ENCODE measurements at places on chromosomes 4 and X. TPM values are rescaled to one million over a fixed set of nuclear protein-coding genes. Genes with fewer than 3 reads are reported as not detected.

- no peak overlapping the region for H3K4me3 ChIP-seq
- DNase-seq, result no peak
- no peaks in the 10 kb centered on the region for H3K4me1 ChIP-seq
- no peak overlapping the region for H3K27ac ChIP-seq
Observed at GRCh38 chrX:49147936-49148335, 14.6 kb upstream of the MAGIX start.

DNA sequence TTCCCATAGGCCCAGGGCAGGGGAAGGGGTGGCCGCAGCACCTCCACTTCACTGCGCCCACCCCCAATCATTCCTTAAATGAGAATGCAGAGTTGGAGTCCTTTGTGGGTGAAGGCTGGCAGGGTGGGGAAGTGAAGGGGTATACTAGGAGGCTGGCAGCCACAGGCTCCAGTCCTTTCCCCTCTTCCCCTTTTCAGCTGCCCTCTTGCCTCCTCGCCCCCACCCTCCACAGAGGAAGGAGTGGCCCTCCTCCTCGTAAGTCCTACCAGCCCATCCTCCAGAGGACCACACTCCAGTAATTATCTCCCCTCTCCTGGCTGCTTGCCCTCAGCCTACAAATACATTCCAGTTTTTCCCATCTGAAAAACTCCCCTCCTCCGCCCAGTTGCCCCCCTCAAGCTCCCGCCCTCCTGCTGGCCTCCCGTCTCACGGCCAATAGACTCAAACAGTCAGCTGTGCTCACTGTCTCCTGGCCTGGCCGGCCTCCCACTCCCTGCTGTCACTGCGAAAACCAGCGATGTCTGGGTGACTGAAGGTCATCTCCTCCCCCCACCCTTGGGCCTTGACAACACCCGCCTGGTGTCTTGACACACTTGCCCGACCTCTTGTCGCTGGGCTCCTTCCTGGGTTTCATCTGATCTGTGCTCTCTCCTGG is 38.8 kb downstream of the EFNB1 start:
- H3K4me1 ChIP-seq, result no peaks in the 10 kb centered on the region
- no peaks in the 10 kb centered on the region for H3K36me3 ChIP-seq
- H3K27me3 ChIP-seq, result peaks cover 3% of the 10 kb centered on the region

- no peak for DNase-seq
- peak overlapping the region; percentile 65 for H3K27ac ChIP-seq
- peaks cover 6% of the 10 kb centered on the region for H3K4me1 ChIP-seq
- peaks cover 13% of the 10 kb centered on the region for H3K27me3 ChIP-seq
Observed at GRCh38 chr4:4853371-4853823, 6.1 kb upstream of the MSX1 start.

DNA sequence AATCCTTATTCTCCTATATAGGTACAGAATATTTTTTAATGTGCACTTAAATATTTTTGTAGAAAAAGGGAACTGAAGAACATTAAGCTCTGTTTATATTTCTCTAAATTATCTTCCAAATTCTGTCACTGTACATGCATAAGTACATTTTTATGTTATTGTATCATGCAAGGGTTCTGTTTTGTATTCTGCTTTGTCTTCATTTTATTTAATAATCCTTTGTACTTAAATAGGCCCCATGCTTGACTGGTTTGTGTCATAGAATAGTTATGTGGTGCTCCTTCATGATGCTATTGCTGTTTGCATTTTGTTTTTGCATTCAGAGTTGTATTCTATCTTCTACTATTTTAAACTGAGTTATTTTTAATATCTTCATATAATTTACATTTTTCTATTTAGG is 111.9 kb upstream of the EDNRA start:
- no peak overlapping the region for H3K4me3 ChIP-seq
- no peaks in the 10 kb centered on the region for H3K4me1 ChIP-seq
- H3K27ac ChIP-seq, result no peak overlapping the region
- no peak for DNase-seq
- H3K36me3 ChIP-seq, result no peaks in the 10 kb centered on the region

DNA sequence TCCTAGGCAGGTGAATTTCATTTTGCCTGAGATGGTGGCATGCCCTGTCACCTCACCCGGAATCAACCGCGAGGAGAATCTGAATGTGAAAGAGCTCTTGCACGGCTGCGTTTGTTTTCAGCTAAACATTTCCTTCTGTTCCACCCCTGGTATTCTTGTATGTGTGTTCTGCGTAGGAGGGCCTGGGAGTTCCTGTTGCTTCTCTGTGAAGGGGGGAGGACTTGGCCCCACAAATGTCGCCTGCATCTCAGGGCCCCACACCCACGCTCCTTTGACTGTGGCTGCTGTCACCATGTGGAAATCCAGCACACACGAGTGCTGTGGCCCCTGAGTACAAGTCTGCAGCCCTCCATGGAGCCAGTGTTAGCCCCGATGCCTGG is 45.8 kb upstream of the CLCN4 start:
- peak overlapping the region; percentile 10 for H3K27ac ChIP-seq
- H3K4me1 ChIP-seq, result peaks cover 5% of the 10 kb centered on the region
- no peaks in the 10 kb centered on the region for H3K27me3 ChIP-seq

DNA sequence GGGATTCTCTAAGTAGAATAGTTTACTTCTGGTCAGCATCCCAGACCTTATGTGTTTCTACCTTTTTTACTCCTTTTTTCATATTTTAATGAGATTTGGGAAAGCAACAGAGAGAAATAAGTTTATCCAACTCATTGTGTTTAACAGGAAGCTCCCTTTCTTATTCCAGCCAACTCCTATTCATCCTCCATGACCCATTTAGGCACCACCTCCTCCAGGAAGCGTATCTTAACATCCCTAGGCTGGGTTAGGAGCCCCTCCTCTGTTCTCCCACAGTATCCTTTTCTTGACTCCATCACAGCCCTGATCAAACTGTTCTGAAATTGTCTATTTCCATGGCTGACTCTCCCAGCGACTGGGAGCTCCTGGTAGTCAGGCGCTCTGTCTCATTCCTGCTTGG is 18.8 kb upstream of the IQSEC2 start:
- H3K4me3 ChIP-seq, result no peak overlapping the region
- no peak for DNase-seq
- no peaks in the 10 kb centered on the region for H3K36me3 ChIP-seq
- H3K27me3 ChIP-seq, result no peaks in the 10 kb centered on the region
- no peak overlapping the region for H3K27ac ChIP-seq

The PTPN13 gene
- total RNA-seq, result 55.2 TPM

GRCh38 chrX:153547195-153547594 is 29.8 kb downstream of the ATP2B3 start:
- no peaks in the 10 kb centered on the region for H3K4me1 ChIP-seq
- H3K27me3 ChIP-seq, result no peaks in the 10 kb centered on the region

DNA sequence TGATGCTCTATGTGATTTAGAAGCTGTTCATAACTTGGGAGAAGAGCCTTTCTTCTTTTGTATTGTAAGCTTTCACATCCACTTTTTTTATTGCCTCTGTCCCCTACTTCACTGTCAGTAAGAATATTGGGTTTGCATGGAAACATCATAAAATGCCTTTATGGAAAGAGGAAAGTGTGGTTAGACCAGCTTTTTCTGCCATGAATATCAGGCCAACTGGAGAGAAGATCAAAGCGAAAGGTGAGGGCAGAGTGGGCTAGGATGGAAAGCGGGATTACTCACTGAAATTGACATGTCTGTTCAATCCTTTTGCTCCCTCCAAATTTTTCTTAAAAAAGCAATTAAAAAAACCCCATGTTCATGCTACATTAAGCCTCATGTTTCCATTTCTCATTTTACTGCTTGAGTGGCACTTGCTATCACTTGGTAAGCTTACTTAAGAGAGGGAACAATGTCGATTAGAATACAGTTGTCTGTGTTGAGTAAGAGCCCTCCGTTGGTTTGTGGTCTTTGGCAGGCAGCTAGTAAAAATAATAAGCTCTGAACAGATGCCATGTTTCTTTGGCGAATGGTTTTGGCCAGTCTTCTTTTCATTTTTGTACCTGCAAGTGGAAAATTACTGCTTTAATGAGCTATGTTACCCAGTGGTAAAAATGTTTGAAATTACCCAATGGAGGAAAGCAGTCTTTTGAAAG is 35.9 kb downstream of the SUPT20HL1 start:
- H3K4me1 ChIP-seq, result no peaks in the 10 kb centered on the region
- peak; percentile 39 for DNase-seq
- no peak overlapping the region for H3K27ac ChIP-seq
- no peaks in the 10 kb centered on the region for H3K36me3 ChIP-seq
- H3K4me3 ChIP-seq, result no peak overlapping the region

GRCh38 chrX:7689791-7690412 is 153.1 kb upstream of the VCX start:
- no peaks in the 10 kb centered on the region for H3K27me3 ChIP-seq
- H3K36me3 ChIP-seq, result no peaks in the 10 kb centered on the region
- H3K4me3 ChIP-seq, result no peak overlapping the region
- H3K4me1 ChIP-seq, result no peaks in the 10 kb centered on the region
- H3K27ac ChIP-seq, result no peak overlapping the region
- no peak for DNase-seq

GRCh38 chr4:22678940-22679854 is 13.5 kb upstream of the GBA3 start:
- no peak overlapping the region for H3K4me3 ChIP-seq
- H3K27me3 ChIP-seq, result no peaks in the 10 kb centered on the region
- DNase-seq, result peak; percentile 31
- no peaks in the 10 kb centered on the region for H3K4me1 ChIP-seq

The SPANXN4 gene
- not detected for total RNA-seq

- H3K4me1 ChIP-seq, result no peaks in the 10 kb centered on the region
- H3K4me3 ChIP-seq, result no peak overlapping the region
- H3K27me3 ChIP-seq, result no peaks in the 10 kb centered on the region
- H3K36me3 ChIP-seq, result no peaks in the 10 kb centered on the region
Observed at GRCh38 chr4:158610790-158611189, 60.9 kb downstream of the C4orf46 start.

The DNAJB14 gene
- total RNA-seq, result 30.0 TPM

DNA sequence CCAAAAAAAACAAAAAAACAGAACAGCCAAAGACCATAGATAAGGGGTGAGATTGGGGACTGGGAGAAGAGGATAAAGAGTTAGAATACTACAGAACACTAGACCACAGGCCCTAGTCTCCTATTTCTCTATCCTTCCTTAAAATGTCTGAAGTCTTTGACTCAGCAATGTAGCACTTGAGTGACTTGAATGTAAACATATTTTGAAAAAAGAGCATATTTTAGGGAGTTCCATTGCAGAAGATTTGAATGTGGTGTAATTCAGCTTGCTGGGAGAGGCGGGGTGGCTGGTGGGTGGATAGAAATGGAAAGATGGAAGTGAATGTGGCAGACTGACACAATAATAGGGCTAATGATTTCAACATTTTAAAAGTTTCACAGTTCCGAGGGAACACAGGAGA is 144.9 kb downstream of the CHIC2 start:
- H3K36me3 ChIP-seq, result no peaks in the 10 kb centered on the region
- H3K4me1 ChIP-seq, result peaks cover 16% of the 10 kb centered on the region
- no peak overlapping the region for H3K27ac ChIP-seq
- no peak for DNase-seq
- no peaks in the 10 kb centered on the region for H3K27me3 ChIP-seq

DNA sequence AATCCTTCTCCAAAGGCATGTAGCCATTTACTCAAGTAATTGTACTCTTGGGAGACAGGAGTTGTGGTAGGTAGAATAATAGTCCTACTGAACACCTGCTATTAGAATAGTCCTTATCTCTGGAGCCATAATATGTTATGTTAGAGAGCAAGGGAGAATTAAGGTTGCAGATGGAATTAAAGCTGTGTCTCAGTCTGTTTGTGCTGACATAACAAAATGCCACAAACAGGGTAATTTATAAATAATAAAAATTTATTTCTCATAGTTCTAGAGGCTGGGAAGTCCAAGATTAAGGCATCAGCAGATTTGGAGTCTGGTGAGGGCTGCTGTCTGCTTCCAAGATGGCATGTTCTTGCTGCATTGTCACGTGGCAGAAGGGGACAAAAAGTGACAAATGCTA is 24.2 kb upstream of the FRAS1 start:
- no peaks in the 10 kb centered on the region for H3K27me3 ChIP-seq
- H3K4me1 ChIP-seq, result no peaks in the 10 kb centered on the region
- no peak for DNase-seq
- no peak overlapping the region for H3K27ac ChIP-seq
- no peaks in the 10 kb centered on the region for H3K36me3 ChIP-seq
- no peak overlapping the region for H3K4me3 ChIP-seq

The JADE3 gene
- 4.1 TPM for total RNA-seq

The ASB12 gene
- not detected for total RNA-seq

DNA sequence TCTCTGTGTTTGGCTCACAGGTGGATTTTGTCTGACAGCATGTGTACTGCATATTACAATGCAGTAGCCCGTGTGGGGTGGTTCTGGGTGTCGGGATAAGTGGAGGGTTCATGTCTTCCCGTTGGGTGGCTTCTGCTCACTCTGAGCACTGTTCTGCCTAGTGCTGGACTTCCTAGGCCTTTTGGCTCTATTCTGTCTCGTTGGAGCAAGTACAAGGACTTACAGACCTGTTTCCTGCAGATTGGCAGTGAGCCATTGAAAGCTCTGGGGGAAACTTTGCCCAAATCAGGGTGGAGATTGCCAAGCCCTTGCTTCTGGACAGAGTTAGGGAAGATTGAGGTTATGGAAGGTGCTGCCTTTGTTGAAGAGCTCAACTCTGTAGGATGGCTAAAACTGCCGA is 91.1 kb upstream of the SLC4A4 start:
- no peak overlapping the region for H3K4me3 ChIP-seq
- no peaks in the 10 kb centered on the region for H3K36me3 ChIP-seq
- DNase-seq, result no peak
- peaks cover 11% of the 10 kb centered on the region for H3K4me1 ChIP-seq
- H3K27ac ChIP-seq, result no peak overlapping the region
- no peaks in the 10 kb centered on the region for H3K27me3 ChIP-seq

The FAM200B gene
- 20.5 TPM for total RNA-seq

DNA sequence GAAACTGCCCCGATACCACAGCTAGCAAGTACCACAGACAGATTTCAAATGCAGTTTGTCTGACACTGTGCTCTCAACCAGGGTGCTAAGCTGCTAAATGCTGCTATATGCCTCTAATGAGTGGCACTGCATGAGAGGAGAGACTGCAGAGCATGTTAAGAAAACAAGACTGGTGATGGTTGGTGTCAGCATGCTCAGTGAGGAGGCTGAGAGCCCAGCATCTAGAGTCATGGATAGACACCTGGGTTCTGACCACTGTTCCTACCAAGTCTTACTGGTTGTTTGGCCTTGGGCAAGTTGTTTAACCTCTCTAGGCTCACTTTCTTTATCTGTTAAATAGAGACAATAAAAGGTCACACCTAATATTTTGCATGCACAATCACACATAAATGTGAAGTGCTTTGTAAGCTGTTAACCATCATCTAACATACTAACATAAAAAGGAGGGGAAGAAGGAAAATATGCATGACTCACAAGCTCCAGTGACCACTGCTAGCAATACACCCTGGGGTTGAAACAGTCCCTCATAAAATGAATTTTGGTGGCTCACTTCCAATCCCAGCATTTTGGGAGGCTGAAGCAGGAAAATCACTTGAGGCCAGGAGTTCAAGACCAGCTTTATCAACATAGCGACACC is 20.7 kb downstream of the HHIP start:
- no peaks in the 10 kb centered on the region for H3K27me3 ChIP-seq
- DNase-seq, result peak; percentile 87
- H3K4me3 ChIP-seq, result no peak overlapping the region
- no peaks in the 10 kb centered on the region for H3K4me1 ChIP-seq
- no peak overlapping the region for H3K27ac ChIP-seq
